ENCODE measurements at places on chromosomes 3 and 15.

- no peak for DNase-seq
Observed at GRCh38 chr3:100665230-100665629, 44.1 kb upstream of the TFG start.

DNA sequence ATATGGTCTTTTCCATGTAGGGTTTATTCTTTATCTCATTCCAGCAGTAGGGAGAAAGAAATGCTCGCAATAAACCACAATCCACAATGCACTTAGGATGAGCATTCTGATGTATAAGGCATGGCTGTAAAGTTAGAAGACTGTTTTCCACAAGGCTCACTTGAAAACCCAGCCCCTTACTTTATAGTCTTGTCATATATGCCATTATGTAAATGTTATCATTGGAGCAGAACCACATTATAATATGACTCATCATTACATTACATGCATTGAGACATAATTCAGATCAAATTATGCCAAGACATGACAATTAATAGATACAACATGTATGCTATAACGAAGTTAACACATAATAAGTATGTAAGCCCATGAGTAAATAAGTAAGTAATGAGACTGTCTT, 348.1 kb downstream of the LSAMP start:
- no peak for DNase-seq

- no peak for DNase-seq
Observed at GRCh38 chr15:30974112-30974511, 17.3 kb downstream of the MTMR10 start.

DNA sequence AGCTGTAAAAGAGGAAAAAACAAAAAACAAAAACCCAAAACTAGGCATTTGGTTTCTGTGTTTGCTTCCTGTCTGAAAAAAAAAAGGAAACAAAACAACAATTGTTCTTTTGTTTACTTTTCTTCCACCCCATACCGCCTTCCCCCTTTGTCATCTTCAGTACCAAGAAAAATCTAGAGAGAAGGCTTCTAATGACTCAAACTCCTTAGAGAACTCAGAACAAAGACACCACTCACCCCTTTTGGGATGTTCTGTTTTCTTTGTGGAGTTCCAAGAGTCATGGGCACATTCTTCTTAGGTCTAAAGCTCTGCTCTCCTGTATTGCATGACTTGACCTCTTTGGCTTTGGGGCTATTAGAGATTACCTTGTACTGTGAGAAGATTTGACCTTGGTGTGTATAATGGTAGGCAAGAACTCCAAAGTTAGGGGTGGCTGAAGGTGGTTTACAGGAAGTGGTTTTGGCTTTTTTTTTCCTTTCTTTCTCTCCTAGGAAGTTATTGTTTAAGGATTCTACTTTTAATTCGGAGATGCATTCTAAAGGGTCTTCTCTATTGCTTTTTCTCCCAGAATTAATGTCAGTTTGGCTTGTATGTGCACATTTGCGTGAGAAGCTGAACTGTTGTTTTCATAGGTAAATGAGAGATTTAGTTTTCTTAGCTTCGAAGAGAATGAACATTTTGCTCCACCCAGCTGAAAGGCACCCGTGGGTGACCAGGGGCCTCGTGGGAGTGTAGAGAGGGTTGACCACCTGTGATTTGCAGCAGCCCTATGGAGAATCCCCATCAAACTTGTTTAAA, 39.5 kb upstream of the ZBTB20 start:
- no peak for DNase-seq

- DNase-seq, result no peak
Observed at GRCh38 chr15:48674876-48675275, 29.4 kb upstream of the FBN1 start.

DNA sequence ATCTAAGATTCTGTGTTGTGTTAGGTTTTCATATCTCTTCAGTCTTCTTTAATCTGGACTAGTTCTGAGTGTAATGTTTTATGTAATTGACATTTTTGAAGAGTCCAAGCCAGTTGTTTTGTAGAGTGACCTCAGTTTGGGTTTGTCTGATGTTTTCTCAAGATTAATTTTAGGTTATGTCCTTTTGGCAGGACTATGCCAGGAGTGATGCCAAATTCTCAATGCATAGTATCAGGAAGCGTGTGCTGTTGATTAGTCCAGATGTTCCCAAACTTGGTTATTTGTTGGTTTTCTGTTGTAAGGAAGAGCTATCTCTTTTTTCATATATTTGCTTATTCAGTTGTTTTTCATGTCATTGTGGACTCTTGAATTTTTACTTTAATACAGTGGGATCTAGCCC, 32.6 kb downstream of the NMD3 start:
- no peak for DNase-seq

DNA sequence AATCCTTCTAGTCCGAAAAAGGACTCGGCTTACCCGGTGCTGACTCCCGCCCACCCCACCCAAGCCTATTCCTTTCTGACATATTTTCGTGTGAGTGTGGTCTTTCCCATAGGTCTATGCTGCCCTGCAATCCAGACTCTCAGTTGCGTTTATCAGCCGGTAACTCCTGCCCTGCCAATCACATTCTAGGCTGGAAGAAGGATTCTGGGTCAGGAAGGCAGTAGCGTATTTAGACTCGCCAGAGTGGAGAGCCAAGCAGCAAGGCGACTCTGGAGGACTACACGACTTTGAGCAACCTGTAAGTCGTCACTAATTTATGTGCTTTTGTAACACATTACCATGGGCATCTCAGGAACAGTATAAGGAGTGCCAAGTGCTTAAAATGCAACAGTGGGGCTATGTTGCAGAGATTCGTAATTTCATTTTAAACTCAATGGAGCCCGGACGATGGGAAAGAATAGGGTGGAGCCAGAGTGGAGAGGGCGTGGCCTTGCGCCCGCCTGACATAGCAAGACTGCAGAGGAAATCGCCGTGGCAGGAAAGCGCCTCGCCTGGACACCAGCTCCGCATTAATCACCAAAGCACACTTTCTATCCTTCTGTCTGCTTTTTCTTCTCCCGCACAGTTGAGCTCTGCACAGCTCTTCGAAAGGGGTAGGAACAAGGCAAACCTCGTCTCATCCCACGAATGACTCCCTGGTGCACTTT, 1044.2 kb downstream of the AGBL1 start:
- DNase-seq, result no peak

DNA sequence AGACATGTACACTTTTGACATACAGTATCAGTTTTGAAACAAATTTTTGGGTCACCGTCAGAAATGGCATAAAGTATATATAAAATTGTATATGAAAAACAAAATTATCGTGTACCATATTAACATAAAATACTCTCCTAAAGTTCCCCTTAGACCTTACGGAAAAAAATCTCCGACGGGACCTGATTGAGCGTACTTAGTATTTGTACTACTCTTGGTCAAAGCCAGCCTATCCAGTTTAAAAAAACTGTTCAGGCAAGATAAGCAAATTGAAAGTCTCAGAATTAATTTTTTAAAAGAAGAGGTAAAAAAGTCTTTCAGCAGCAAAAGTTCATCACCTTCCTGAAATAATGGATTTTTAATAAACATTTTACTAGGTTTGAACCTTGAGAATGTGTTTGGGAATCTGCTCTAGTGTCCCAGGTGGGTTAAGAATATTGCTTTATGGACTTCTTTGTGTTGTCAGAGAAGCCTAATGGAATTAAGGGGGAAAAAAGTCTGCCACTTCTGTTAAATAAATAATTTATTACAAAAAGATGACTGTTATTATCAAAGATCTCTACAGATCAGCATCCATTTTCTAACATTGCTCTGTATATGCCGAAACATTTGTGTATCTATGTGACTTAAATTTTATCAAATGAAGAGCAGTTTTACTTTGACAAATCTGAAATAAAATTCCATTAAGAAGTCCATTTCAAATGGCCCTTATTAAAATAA, 48.6 kb downstream of the ZBTB20 start:
- no peak for DNase-seq

- DNase-seq, result no peak
Observed at GRCh38 chr3:70530626-70531025, 218.2 kb upstream of the MDFIC2 start.

DNA sequence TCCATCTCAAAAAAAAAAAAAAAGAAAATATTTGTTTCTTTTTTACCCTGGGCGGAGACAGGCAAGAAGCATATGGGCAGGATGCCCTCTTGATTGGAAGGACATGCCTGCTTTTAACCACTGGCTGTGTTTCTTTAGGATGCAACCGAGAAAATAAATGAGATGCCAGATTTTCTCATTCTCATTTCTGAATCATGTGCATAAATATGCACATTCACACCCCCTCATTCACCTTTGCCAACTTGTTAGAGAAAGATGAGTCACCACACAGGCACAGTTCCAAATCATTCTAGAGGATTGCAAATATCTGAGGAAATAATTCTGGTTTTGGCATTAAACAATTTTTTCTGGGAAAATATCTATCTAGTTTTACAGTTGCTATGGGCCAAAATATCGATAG, 3.3 kb downstream of the LIPH start:
- DNase-seq, result no peak

DNA sequence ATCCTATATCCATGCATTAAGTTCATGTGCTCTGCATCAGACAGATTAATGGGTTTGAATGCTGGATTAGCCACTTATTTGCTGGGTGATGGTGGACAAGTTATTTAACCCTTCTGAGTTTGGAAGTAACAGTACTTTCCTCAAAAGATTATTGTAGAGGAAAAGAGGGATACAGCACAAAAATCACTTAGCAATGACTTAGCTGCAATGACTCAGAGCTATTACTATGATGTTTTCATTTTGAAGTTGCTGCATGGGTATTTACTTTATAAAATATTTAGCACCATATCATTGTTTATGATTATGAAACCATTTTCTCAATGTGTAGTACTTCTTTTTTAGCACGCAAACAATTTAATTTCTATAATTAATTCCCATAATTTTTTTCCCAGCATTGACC, 248.4 kb downstream of the MYRIP start:
- no peak for DNase-seq

- peak; percentile 25 for DNase-seq
Observed at GRCh38 chr3:141110322-141110721, 59.2 kb downstream of the SPSB4 start.

GRCh38 chr3:190258634-190259033, 63.6 kb downstream of the CLDN1 start:
- DNase-seq, result no peak

- no peak for DNase-seq
Observed at GRCh38 chr3:184336547-184337398, 627 bp upstream of the FAM131A start.

- DNase-seq, result no peak
Observed at GRCh38 chr15:83592370-83593040, 61.4 kb upstream of the ADAMTSL3 start.

DNA sequence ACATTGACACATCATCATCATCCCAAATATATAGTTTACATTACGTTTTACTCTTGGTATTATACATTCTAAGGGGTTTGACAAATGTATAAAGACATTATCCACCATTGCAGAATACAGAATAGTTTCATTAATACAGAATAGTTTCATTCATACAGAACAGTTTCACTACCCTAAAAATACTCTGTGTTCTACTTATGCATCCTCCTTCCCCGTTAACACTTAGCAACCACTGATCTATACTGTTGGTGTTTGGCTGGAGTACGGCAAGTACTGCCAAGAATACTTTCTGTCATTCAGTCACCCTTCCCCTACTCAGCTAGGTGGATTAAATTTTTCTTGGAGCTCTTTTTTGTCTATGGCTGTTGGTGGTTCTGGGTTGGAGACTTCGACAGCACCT, 33.4 kb downstream of the LEKR1 start:
- DNase-seq, result no peak

DNA sequence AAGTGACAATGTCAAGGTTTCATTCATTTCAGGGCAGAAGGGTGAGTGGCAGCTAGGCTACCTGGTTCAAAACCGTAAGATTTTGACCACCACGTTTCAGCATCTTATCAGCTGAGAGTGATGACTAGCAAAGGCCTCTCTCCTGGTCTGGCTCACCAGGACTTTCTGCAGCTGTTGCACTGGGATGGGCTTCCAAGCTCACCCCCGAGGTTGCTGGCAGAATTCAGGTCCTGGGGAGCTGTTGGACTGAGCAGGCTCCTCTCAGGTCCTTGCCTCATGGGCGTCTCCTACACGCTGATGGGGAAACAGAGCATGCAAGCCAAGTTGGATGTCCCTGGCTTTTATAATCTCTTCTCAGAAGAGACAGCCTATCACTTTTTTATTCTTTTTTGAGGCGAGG, 88.8 kb upstream of the RNU6-1 start:
- no peak for DNase-seq

GRCh38 chr3:58167431-58168351, 43.1 kb downstream of the DNASE1L3 start:
- DNase-seq, result no peak

- no peak for DNase-seq
Observed at GRCh38 chr3:114900908-114901307, 246.2 kb downstream of the ZBTB20 start.

- no peak for DNase-seq
Observed at GRCh38 chr3:11410564-11410963, 138.4 kb downstream of the ATG7 start.

- DNase-seq, result no peak
Observed at GRCh38 chr3:120418446-120418845, 32.3 kb downstream of the FSTL1 start.

GRCh38 chr15:99279827-99280226, 28.5 kb downstream of the LRRC28 start:
- no peak for DNase-seq

DNA sequence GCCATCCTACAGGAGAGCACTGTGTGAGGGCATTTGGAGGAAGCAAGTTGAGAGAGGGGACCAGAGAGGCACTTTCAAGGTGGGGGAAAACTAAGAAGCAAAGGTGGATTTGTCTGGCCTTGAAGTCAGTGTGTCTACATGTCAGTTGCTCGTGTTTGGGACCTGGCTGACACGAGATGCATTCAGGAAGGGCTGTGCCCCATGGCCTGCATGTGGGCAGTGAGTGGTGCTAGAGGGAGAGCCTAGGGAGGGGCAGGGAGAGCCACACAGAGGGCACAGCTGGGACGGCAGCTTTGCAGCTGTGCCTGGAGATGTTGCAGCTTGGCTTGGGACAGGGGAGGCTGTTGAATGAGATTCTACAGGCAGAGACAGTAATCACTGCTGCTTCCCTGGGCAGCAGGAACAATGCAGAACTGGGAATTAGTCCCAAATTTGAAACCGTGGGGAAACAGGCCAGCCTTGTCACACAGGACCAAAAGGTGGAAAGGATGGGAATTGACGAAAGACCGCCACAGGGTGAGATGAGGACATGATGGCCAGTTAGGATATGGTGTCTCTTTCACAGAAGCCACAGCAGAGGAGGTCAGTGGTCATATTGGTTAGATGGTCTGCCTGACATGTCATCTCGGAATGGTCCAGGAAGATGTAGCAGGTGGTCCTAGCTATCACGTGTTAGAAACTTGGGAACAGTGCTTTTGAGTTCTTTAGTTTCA, 10.0 kb downstream of the SEC61A1 start:
- DNase-seq, result peak; percentile 23
